ENCODE measurements at places on chromosomes 1 and 21. TPM values are rescaled to one million over a fixed set of nuclear protein-coding genes. Genes with fewer than 3 reads are reported as not detected.

LCE1B gene
- total RNA-seq: not detected

ITPKB gene
- 34.2 TPM for total RNA-seq

DNA sequence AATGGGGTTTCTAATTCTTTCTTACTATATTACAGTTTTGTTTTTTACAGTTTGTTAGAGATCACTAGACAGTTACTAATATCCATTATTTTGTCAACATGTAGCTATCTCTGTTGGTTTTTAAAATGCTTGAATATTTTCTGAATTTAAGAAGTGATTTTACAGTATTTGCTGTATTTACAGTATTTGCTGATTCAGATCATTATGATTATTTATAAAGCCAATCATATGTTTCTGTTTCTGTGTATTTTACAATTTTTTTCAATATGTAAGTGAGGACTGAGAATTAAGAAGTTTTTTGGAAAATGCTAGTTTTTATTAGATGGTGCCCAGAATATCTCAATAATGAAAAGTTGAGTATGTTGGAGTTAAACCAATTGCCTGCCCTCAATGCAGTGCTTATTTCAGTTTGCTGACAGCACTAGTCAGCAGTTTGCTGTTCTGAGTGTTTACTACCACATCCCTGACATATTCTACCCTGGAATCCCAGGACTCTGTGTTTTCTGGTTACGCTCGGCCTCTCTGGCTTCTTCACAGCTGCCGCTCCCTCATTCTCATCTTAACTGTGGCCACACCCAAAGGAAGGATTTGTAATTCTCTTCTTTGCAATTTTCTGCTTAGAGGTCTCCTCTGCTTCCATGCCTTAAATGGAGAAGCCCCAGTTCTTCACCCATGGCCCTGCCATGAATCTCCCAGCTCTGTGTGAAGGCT lies 68.0 kb upstream of the BACH1 start:
- no peak for DNase-seq

RSPO1 gene
- total RNA-seq: 2.5 TPM

DNA sequence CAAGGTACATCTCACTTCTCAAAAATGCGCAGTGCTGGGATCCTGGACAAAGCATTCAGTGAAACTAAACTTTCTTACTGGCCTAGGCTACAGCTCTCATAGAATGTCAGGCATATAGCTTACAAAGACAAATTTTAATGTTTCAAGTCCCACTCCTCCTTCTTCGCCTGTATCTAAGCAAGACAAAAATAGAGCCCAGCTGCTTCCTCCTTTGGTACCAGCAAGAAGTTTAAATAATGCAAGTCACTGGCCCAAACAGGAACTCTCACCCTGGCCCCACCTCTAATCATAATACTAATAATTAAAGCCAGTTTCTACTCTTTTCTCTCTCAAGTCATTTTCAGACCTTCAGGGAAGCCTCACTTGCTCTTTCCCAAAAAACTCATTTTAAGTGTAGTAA lies 1267.9 kb downstream of the MRPL39 start:
- DNase-seq: no peak

GRCh38 chr1:46569884-46570725 lies 18.7 kb upstream of the KNCN start:
- DNase-seq: peak; percentile 16

DCST1 gene
- total RNA-seq: not detected

- DNase-seq: no peak
These were observed 77.7 kb downstream of the CYYR1 start for GRCh38 chr21:26495283-26495849.

DNA sequence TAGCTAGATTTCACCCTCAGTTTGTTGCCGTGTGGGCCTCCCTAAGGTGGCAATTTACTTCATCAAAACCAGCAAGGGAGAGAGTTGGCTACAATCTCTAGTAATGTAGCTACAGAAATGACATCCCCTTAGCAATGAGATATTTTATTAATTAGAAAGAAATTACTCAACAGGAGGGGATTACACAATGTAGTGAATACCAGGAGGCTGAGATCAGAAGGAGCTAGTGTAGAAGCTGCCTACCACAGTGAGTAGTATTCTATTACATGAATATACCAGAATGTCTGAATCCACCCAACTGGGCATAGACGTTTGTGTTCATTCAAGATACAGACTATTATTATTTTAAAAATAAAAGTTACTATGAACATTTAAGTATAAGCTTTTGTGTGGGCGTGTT lies 868.2 kb upstream of the CXADR start:
- no peak for DNase-seq

GIPC2 gene
- total RNA-seq: 1.7 TPM

DNA sequence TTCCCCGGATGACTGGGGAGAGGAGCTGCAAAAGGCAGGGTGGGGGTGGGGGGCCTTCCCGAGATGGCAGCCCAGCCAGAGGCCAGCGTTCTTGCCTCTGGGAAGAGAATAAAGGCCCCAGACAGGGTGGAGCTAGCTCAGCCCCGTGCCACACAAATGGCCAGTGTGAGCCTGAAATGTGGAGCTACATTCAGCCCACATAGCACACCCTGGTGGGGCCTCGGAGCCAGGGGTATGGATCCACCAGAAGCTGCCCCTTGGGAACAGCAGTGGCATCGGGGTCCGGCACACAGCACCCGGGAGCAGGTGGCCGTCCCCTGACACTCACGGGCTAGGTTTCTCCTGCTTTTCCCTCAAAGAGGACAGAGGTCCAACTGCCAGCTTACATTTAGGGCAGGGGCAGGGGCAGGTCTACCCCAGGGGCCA lies 93.9 kb downstream of the PDE9A start:
- DNase-seq: no peak

FLVCR1 gene
- total RNA-seq: 12.3 TPM

DNA sequence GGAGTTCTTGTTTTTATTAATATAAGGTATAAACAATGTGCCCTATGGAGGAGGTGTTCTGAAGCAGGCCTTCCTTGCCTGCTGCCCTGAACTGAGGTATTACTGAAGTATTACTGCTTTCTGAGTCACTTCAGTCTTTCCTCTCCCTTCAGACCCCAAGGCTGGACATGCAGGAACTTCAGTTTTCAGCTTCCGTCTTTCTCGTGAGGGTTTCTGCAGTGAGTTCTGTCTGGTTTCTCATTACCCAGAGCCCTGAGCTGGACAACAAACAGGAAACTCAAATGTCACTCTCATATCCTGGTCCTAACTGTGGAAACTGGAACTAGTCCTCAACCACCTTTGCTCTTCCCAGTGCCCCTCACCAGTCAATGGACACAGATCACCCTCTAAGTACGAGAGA lies 46.8 kb downstream of the ELAVL4 start:
- no peak for DNase-seq

ADGRL4 gene
- 18.5 TPM for total RNA-seq

- DNase-seq: no peak
These were observed 188.5 kb downstream of the PRDM2 start for GRCh38 chr1:13888351-13888986.

GRCh38 chr1:1084372-1085170 lies 10.5 kb upstream of the RNF223 start:
- DNase-seq: no peak

DNA sequence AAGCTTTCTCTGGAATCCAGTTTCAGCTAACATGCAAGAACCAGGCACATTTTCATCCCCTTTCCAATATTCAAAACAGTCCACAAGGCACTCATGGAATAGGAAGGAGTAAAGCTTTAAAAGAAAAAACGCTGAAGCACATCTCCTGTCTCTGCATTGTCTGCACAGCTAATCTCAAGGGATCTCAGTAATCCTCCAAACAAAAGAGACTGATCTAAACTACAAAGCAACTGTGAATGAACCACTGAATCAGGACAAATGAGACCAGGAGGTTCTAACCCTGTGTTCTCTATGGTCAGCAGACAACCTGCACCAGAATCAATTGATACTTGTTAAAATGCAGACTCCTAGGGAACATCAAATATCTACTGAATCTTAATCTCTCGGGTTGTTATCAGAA lies 399.0 kb downstream of the HHAT start:
- no peak for DNase-seq

KRTAP12-2 gene
- total RNA-seq: not detected

SSX2IP gene
- total RNA-seq: 22.8 TPM

DNA sequence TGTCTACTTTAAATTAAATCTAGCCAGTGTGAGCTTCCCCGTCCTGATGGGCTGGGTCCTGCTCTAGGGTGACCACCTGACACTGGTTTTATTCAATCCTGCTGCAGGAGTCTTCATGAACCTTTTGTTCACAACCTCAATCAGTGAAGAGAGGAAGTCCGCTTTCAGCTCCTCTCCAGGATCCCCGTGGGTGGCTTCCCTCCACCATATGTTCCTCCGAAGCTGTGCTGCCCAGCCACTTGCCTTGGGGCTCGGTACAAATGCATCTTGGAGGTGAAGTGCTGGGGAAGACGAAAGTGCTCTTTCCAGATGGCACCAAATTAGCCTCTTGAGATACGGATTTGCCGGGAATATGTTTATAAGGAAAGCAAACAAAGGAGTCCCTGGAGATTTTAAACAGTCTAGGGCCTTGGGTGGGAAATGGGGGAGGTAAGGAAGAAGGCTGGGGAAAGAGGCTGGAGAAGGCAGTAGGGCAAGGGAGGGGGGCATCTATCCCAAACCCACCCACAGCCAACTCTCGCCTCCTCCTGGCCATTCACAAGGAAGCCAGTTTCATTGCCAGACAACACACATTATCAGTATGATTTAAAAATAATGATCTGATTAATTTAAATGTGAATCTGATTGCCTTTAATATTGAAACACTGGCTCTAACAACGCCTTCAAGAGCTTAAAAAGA lies 430.8 kb downstream of the DISC1 start:
- no peak for DNase-seq

SPRR2E gene
- total RNA-seq: not detected

DNA sequence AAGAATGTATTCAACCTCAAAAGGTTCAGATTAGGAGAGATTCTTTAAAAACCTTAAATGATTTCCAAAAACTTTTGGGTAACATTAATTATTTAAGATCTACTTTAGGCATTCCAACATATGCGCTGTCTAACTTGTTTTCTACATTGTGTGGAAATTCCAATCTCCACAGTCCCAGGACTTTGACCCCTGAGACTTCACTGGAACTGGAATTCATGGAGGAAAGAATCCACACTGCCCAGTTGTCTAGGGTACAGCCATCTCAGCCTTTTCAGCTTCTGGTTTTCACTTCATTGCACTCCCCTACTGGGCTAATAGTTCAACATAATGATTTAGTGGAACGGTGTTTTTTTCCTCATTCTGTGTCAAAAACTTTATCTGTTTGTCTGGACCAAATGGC lies 161.5 kb downstream of the IER5 start:
- no peak for DNase-seq

DNA sequence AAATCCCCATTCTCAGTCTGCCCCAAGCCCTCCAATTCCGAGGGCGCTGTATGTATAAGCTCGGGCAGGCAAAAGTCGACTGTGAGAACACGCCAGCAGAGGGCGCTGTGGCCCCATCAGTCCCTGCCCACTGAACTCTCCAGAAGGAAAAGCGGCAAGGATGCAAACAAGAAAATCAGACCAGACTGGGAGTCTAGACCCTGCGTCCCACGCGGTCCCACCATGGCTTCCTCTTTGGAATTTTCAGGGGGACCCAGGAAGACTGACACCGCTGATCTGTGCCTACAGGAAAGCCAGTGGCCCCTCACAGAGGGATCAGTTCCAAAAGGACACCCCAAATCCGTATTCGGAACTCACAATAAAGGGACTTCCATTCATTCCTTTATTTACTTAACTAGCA lies 19.5 kb downstream of the TEX35 start:
- DNase-seq: peak; percentile 93

DNA sequence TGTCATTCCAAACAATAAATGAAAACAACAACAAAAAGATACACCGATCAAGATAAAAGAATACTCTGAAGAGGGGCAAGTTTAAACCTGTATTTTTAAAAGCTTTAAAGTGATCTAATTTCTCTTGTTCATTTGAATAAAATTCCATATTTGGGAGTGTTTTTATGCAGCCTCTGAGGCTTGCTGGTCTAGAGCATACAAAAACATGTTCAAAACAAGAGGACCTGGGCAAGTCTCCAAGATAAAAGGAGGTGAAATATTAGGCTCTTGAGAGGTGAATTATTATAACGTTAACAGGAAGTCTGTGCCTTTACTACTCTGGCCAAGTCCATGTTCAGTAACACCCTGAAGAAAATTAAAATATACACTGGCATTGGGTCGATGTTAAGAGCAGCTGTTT lies 20.1 kb downstream of the URB1 start:
- DNase-seq: no peak

TMEM52 gene
- 25.6 TPM for total RNA-seq

DNA sequence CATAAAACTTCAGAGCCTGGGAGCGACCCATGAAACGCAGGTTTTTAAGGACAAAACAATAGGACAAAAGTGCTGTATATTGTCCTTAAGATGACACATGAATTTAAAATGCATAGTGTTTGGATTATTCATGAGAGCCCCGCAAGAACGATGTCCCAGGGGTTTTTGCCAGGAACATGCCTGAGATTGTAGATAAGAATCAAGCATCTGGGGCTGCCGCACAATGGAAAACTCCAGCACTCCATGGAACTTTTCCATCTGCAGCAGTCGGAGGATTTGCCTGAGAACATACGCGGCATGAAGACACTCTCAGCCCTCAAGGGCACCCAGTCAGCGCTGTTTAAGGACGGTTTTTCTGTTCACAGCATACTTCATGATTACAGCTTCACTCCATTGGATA lies 5.3 kb upstream of the ERG start:
- no peak for DNase-seq

GRCh38 chr21:21612466-21612865 lies 614.3 kb downstream of the NCAM2 start:
- no peak for DNase-seq

- no peak for DNase-seq
These were observed 527.5 kb upstream of the DAB1 start for GRCh38 chr1:57951390-57951789.

GRCh38 chr1:225842788-225843425 lies 33.0 kb downstream of the EPHX1 start:
- DNase-seq: no peak

LGR6 gene
- 4.7 TPM for total RNA-seq

CFHR2 gene
- total RNA-seq: not detected

DNA sequence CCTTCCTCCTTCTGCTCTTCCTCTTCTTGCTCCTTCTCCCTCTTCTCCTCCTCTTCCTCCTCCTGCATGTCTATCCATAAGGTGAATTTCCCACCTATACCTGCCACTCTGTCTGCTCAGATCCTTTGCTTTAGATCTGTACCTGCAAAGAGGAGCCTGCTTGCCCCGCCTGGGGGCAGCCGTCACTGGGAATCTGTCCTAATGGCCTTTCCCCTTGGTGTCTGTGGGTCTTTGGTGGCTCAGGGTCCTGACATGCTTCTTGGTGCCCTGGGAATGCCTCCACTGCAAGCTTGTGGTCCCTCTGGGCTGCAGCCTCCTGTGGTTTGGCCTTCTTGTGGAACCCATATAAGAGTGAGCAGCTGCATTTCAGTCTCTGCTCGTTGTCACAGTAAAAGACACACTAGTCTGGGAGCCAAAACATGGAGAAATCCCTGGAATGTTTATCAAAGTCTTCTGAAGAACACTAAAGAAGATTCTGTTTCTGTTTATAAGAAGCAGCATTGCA lies 79.5 kb upstream of the CSF3R start:
- DNase-seq: no peak

ADGRB2 gene
- 7.9 TPM for total RNA-seq

All from tongue (tissue), 3 donors.